SW480 (cell line): ENCODE measurements at places on chromosomes 3 and 15.

GRCh38 chr3:4895838-4896237 is 83.4 kb upstream of the BHLHE40 start:
- no peak for DNase-seq

GRCh38 chr3:59180006-59180405 is 130.2 kb upstream of the CFAP20DC start:
- no peak for DNase-seq

GRCh38 chr3:197959500-197959890 is 522 bp upstream of the LMLN start:
- no peak for DNase-seq

- no peak for DNase-seq
Observed at GRCh38 chr3:127291611-127292010, 3.8 kb upstream of the PRR20G start.

- no peak for DNase-seq
Observed at GRCh38 chr3:177126015-177126773, 71.1 kb downstream of the TBL1XR1 start.

- no peak for DNase-seq
Observed at GRCh38 chr3:196060834-196061233, 21.1 kb downstream of the TFRC start.

GRCh38 chr15:73691396-73691795 is 7.2 kb downstream of the CD276 start:
- DNase-seq = peak; percentile 29

GRCh38 chr15:77983708-77984445 is 93.6 kb downstream of the TBC1D2B start:
- DNase-seq = no peak

DNA sequence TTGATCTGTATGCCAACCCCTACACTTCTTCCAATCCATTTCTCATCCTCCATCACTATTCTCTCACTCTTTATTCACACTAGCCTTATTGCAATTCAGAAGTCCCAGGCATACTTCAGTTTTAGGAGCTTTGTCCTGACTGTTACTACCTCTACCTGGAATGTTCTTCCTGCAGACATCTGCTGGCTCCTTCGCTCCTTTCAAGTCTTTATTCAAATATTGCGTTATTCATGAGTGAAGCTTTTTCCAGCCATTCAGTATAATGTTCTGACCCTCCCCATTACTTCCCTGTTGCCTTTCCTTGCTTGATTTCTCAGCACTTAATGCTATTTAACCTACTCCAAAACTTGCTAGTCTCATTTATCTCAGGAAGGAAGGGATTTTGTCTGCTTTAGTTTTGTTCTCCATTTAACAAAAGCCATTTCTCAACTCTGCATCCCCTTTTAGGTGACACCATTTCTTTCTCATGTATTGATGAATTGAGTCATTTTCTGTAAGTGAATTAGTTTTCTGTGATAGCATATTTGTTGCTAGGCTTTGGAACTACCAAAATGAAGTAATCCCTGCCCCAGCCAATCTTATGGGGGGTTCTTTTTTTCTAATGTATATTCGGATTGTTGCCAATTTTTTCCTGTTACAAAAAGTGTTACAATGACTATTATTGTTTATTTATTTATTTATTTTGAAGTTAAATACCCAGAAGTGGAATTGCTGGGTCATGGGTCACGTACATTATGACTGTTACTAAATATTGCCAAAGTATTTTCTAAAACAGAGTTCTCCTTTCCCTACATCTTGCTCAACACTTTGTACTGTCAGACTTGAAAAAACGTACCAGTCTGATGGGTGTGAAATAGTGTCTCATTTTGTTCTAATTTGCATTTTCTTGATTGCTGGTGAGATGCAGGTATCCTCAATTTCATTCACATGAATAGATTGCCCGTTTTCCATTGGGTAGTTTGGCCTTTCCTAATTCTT is 9.4 kb downstream of the ATP11B start:
- no peak for DNase-seq

DNA sequence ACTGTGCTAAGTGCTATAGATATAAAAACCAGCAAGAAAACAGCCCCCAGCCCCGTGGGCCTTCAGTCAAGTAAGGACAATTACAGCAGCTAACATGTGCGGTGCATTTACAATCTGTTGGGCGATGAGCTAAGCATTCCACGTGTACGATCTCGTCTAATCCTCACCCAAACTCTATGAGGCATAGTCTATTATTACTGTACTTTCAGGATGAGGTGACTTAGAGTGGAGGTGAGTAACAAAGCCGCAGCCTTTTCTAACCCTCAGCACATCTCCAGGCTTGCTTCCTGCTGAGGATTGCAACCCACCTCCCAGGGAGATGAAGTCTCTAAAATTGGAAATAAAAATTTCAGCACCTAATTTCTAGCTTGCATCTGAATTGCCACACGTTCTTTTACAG is 53.2 kb upstream of the MCF2L2 start:
- no peak for DNase-seq

DNA sequence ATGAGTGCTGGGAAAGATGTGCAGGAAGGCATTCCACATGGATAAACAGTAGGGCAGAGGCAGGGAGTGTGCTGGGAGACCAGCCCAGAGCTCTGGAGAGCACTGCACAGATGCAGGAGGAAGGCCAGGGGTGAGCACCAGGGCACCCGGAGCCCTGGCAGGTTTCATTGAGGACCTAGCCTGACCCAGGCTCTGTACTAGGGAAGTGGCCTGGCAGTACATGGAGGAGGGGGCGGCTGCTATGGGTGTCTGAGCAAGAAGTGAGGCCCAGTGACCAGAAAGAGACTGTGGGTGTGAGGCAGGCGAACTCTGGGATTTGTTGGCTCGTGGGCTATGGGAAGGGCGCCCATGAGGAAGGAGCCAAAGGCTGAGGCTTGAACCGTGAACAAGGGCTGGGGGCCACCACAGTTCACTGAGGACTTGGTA is 139.1 kb downstream of the DNAJB8 start:
- no peak for DNase-seq

DNA sequence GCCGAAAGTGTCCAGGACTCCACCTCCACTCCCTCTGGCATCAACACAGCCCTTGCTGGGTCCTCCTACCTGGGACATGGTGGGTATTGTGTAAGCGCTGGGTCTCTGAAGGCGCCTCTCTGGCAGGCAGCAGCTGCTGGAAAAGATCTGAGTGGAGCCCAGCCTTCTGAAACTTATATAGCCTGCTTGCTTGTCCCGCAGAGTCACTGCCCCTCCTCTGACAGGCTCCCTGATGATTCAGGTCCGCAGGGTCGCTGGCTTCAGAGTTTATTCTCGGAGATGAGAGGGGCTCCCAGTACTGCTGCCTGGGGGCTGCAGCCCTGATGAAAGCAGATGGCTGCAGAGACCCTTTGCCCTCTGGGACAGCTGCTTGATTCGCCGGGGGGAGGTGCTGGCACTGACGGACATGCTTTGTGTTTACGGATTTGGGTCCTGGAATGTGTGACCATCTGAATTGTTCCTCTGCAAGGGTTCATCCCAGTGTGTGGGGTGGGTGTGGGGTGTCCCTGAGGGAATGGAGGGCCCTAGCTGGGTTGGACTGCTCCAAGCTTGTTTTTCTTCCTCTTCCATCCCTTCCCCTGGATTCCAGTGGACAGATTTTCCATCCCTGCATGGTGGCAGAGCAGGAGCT is at the start of gene MUSTN1:
TSS of gene MUSTN1 (minus strand) at position 149 of the 631 bp plus-strand sequence. CDS start at position 78, 71 bp downstream.
- DNase-seq = no peak

- no peak for DNase-seq
Observed at GRCh38 chr3:118487734-118488133, 546.9 kb downstream of the IGSF11 start.

DNA sequence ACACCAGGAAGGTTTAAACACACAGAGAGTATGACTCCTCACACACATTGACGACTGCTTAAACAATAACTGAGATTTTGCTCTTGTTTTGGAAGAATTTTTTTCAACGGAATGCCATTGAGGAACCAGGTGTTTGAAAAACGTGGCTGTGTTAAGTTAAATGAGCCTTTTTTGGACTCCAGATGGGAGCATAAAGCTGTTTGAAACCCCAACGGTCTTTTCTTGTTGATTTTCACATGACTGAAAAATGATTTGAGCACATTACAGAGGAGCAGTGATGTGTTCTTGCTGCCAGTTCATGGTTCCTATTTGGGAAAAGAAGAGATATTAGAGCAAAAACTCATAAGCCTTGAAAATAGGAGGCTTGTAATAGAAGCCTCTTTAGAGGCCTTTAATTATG is 97.8 kb upstream of the SELENOK start:
- no peak for DNase-seq

GRCh38 chr3:55688154-55688553 is 201.0 kb upstream of the WNT5A start:
- no peak for DNase-seq

DNA sequence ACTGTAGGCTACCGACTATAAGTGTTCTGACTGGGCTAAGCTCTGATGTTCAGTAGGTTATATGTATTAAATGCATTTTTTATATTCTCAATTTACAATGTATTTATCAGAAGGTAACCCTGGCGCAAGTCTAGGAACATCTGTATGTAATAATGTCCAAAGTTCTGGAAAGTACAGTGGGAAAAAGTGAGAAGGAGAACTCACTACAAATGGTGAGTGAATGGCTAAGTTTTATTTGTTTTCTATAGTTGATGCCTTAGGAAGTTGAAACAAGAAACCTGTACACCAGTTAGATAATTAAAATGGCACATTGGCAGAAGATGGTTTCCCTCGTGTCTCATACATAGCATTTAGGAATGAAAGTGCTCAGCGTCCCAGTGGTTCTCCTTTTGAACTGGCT is 333.4 kb upstream of the THRB start:
- no peak for DNase-seq

- DNase-seq = no peak
Observed at GRCh38 chr3:56858331-56858730, 56.6 kb upstream of the ARHGEF3 start.

DNA sequence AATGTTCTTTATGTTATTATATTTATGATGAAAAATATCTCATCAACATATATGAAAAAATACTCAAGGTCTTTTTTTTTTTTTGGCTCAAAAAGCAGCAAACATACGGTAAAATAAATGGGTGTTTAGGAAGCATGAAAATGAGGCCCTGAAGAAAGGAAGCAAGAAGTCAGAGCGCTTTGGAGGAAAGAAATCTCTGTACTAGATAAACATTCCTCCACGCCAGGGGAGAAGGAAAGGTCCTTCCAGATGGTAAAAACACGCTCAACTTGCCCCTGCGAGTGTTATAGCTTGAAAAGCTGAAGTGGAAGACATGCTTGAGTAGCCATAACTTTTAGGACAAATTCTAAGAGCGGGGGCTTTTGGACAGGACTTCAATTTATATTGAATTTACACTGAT is 52.9 kb downstream of the FEM1B start:
- no peak for DNase-seq

DNA sequence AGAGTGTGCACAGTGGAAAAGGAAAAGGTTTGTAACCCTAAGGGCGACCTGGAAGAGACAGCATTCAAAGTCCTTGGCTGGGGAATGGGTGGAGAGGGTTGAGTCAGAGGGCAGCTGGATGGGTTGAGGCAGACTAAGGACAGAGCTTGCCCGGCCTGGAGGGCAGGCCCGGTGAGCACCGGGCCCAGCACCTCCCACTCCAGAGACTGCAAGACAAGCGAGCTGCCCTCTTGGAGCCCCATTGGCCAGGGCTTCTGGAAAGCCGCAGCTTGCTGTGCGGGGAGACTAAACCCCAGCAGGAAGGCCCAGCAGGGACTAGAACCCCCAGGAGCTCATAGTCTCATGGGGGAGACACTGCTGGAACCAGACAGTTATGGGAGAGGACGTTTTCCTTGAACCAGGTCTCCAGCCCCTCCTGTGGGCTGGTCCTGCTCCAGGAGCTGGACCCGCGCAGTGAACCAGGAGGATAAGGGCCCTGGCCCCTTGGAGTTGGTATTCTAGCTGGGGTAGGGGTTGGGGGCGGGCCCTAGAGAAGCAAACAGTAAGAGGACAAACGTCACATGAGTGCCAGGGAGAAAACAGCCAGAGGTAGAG is 59.1 kb downstream of the RGMA start:
- DNase-seq = no peak

GRCh38 chr15:94168250-94168649 is 63.1 kb upstream of the MCTP2 start:
- peak; percentile 10 for DNase-seq

DNA sequence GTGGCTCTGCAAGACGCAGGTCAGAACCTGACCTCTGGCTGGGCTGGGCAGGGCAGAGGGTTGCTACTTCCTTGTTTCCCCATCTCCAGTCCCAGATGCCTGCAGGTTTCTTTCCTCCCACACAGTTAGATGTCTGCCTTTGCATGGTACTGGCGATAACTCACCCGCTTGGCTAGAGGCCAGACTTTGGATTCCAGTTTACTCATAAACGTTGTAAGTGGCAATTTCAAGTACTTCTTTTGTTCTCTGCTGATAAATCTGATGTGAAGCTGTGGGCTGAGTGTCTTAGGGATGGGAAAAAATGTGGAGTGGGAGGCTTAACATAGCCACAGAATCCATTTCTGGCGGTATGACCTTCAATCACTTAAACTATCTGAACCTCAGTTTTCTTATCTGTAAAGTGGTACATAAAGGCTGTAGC is 194.2 kb downstream of the EBLN2 start:
- peak; percentile 34 for DNase-seq

- no peak for DNase-seq
Observed at GRCh38 chr3:70249509-70250160, 62.8 kb downstream of the MDFIC2 start.

DNA sequence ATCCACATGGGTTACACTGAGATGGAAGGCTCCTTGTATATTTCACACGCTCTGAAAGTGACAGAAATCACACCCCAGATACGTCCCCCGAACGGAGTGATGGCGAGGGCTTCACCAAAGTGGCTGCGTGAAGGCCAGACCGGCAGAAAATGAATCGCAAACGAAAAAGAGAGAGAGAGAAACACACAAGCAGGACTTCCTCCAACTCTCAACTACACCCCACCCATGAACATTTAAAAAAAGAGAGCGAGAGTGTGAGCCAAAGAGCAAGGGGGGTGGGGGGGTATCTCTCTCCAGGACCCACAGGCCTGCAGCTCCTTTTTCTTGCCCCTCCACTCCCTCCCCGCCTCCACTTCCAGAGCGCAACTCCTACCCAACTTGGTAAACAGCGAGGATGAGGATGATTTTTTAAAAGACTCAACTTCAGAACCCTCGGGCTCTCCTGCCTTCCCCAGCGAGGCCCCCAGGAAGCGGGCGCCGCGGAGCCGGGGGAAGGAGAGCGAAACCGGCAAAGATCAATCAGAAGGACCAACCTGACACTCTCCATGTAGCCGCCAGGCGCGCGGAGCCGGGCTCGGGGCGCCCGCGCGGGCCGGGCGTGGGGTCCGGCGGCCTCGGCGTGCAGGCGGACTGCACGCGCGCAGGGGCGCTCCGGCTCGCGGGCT is 519.1 kb downstream of the FOXP1 start:
- peak; percentile 58 for DNase-seq
